Aorta (tissue), 5 donors: ENCODE measurements at places on chromosomes 2 and 18. TPM values are rescaled to one million over a fixed set of nuclear protein-coding genes. Genes with fewer than 3 reads are reported as not detected.

DNA sequence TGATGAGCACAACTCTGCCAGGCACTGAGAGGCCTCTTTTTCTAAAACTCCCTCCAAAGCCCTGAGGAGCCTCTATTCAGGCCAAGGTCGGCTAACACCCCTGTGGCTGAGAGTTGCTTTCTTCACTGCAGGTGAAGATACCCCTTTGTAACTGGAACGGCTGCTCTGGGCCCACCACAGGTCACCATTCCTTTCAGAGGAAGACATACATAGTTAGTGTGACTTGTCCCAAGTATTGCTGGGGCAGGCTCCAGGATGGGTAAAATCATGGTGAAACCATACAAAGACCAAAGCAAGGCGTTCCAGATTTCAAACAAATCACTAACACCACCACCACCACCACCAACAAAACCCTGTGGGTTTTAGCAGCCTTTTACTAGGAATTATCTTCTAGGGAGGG, 36.8 kb downstream of the CHST10 start:
- DNase-seq, result no peak
- no peaks in the 10 kb centered on the region for H3K27me3 ChIP-seq
- H3K4me1 ChIP-seq, result no peaks in the 10 kb centered on the region
- no peaks in the 10 kb centered on the region for H3K36me3 ChIP-seq

FAM98A gene
- 57.2 TPM for total RNA-seq

RNF149 gene
- 92.1 TPM for total RNA-seq

GRCh38 chr2:241558532-241559322, at the start of gene BOK:
Gene BOK, plus strand, starts transcription at chr2:241558745. Its CDS starts 739 bp downstream, at chr2:241559484.
- H3K4me1 ChIP-seq, result no peaks in the 10 kb centered on the region
- no peaks in the 10 kb centered on the region for H3K36me3 ChIP-seq
- H3K27me3 ChIP-seq, result no peaks in the 10 kb centered on the region

- H3K4me1 ChIP-seq, result peaks cover 9% of the 10 kb centered on the region
- DNase-seq, result no peak
- no peak overlapping the region for H3K4me3 ChIP-seq
- no peak overlapping the region for H3K27ac ChIP-seq
These were observed 151.8 kb downstream of the SH3RF3 start for GRCh38 chr2:109280804-109281203.
